ENCODE measurements at places on chromosomes 7 and 10.
A peak's percentile ranks its signal among the peaks of the same experiment; 100 is the strongest.

DNA sequence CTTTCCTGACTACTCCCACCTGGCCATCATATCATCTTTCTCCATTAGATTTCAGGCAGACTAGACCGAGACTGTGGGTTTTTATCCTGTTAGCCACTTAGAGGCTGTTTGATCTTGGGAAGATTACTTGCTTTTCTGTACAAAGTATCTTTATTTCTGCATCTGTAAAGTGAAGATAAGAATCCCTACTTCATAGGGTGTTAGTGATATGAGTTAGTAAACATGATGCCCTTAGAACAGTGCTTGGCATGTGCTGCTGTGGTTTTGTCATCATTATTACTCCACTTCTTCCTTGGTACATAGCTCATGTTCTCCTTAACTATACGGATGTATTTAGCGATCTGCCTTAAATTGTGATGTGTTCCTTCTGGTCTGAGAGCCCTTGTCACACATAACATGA lies 165.2 kb downstream of the AUTS2 start:
- DNase-seq = no peak

DNA sequence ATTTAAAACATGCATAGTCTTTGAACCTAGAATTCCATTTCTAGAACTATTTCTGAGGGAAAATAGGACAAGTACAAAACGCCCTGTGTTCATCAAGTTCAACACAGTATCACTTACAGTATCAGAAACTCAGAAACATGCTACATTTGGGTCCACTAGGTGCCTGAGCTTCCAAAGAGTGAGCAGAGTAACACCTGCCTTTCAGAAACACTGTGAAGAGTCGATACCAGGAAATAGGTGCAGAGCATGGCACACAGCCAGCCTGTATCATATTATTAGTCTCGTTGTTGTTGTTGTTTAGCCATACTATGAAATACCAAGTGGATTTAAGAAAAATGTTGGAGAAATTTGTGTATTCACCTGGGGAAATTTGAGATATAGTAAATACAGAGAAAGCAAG lies 392.1 kb upstream of the MGMT start:
- DNase-seq = no peak

DNA sequence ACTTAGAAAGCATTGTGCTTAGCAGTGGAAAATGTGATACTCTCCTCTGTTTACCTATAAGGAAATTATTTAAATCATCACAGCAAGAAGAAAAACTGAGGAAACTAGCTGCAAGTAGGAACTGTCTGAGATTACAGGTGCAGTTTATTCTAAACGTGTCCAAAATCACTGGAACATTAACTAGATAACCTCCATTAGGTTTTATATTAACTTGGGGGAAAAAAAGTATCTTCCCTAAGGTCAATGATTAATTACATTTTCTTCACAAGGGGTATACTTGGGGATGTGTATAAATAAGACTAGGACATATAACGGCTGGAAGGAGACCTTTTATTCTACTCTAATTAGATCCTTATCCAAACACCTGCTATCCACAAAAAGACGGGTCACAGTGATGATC lies 3.7 kb downstream of the GOT1 start:
- DNase-seq = no peak

DNA sequence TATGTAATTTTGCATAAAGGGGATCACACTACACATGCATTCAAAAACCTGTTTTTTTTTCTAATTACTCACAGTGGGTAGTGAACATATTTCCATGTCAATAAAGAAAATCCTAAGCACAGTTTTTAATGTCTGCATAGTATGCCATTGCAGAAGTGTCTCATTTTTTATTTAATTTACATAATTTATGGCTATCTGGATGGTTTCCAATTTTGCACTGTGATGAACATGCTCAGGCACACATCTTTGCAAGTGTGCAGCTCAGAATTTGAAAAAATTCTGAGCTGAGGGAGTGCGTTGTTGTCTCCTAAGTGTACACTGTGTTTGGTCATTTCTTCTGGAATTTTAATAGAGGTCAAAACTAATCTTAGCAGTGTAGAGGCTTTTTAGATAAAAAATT lies 2.2 kb downstream of the NPFFR1 start:
- no peak for DNase-seq

DNA sequence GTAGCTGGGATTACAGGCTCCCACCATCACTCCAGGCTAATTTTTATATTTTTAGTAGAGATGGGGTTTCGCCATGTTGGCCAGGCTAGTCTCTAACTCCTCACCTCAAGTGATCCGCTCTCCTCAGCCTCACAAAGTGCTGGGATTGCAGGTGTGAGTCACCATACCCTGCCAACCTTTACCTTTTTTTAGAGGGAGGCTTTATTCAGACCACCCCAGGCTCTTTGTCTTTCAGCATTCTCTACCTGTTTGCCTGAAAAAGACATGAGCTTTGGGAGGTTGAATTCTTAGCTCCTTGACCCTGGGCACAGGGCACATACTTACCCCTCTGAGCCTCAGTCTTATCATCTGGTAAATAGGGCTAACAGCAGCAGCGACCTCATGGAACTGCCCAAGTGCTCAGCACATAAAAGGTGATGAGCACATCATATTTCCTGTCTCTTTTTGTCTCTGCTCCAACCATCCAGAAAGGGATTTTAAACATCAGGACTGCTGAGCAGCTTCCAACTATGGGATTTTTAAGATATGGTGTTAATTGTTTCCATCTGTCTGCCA lies 17.0 kb downstream of the FRMPD2 start:
- no peak for DNase-seq

- no peak for DNase-seq
Measured at GRCh38 chr7:38052786-38053185, 125.3 kb upstream of the STARD3NL start.

DNA sequence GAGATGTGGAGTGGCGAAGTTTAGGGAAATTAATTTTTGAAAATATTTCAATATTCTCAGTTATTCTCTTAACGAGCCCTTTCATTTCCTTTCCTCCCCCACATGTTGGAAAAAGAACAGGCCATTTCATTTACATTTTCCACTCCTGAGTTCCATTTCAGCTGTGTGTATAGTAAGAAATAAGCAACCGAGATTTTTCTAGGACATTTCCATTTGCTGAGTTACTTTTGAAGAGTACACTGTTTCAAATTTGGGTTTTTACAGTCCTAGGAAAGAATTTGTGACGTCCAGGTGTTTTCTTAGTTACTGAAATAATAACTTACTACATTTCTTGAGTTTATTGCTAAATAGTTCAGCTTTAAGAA lies 1.2 kb downstream of the SEPTIN7 start:
- no peak for DNase-seq

- DNase-seq = no peak
Measured at GRCh38 chr7:80372415-80372814, 139.4 kb downstream of the GNAT3 start.

DNA sequence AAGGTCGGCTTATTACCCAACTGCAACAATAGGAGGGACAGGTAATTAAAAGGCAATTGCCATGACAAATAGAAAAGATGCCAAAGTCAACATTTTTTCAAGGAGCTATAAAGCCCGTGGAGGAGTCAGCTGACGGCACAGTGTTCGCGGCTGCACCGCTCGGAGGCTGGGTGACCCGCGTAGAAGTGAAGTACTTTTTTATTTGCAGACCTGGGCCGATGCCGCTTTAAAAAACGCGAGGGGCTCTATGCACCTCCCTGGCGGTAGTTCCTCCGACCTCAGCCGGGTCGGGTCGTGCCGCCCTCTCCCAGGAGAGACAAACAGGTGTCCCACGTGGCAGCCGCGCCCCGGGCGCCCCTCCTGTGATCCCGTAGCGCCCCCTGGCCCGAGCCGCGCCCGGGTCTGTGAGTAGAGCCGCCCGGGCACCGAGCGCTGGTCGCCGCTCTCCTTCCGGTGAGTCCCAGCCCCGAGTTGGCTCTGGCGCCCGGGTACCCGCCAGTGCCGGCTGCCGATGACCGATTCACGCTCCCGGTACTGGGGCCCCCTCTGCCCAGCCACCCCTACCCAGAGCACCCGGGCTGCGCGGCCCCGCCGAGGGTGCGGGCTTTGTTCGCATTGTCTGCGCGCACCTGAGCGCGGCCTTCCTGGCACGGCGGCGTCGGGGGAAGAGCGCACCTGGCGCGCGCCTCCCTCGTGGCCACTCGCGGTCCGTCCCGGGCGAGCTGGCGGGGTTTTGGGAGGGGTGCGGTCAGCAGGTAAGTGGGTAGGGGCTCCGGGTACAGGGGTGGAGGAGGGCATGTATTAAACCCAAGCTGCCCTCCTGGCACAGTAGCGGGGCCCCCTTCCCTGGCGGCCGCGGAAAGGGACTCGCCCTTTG lies at the start of gene VWA2:
TSS of gene VWA2 (plus strand) at position 138 of the 877 bp plus-strand sequence. CDS start 9,460 bp downstream, outside the sequence.
- DNase-seq = peak; percentile 68

GRCh38 chr10:33739031-33739430 lies 404.6 kb upstream of the NRP1 start:
- no peak for DNase-seq

GRCh38 chr7:5653661-5654060 lies 127.8 kb downstream of the RNF216 start:
- no peak for DNase-seq

Measured in activated CD8-positive, alpha-beta T cell treated with anti-CD3 and anti-CD28 coated beads for 36 hours (primary cell).